ENCODE measurements at places on chromosomes 16 and 17. TPM values are rescaled to one million over a fixed set of nuclear protein-coding genes. Genes with fewer than 3 reads are reported as not detected.

The ZPBP2 gene
- not detected for total RNA-seq

The TCAP gene
- total RNA-seq = 4.7 TPM

The GDPD3 gene
- 7.5 TPM for total RNA-seq

The TEX2 gene
- 92.2 TPM for total RNA-seq

DNA sequence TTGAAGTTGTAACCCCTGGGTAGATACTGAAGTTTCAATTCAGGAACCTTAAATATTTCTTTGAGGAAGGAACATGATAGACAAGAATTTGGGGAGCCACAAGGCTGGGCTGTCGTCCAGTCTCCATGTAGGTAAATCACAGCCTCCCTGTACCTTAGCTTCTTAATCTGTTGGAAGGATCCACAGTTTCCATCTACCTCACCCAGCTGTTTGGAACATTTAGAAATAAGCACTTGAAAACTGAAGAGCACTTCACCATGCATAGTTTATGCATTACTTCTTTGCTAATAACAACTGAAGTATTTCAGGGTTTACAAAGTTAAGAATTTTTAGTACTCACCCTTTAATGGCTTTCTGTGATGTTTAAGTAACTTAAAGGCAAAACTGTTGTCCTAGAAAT is 17.2 kb downstream of the TXNDC11 start:
- DNase-seq = no peak
